ENCODE measurements at places on chromosomes 11 and 22.

DNA sequence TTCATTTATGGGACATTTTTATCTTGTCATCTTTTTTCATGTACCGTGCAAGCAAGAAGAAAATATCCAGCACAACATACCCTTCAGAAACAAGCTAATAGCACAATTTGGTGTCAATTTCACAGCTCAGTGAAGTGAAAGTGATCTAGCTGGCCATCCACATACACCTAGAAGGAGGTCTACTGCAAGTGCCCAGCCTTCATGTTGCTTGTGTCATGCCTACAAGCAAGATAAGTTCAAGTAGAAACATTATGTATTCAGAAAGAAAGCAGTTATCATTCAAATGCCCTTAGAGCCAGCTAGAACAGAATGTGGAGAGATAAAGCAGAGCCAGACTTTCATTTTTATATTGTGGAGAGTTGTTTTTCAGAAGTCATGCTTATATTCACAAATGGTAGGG, 325.7 kb upstream of the PITPNB start:
- no peak for ATAC-seq

DNA sequence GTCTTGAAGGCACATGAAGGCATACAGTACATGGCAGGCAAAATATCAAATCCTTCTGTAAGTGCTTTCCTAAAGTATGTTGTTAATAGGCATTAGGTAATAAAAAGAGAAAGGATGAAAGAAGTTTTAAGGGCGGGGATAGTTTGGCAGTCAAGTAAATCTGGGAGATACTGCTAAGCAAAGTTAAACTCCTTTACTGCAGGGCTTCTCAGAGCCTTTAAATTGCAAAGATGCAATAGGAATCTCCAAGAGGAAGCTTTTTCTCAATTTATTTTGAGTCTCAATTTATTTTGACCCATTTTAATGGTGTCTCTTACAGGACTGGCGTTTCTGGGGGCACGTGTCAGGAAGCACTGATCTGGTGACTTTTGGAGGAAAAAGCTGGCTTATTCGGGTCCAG, 12.8 kb upstream of the PHF21A start:
- ATAC-seq: no peak

- no peak for ATAC-seq
Observed at GRCh38 chr11:83568516-83568915, 282.3 kb upstream of the CCDC90B start.

- peak; percentile 47 for ATAC-seq
Observed at GRCh38 chr11:74437441-74438042, 29.8 kb downstream of the KCNE3 start.

DNA sequence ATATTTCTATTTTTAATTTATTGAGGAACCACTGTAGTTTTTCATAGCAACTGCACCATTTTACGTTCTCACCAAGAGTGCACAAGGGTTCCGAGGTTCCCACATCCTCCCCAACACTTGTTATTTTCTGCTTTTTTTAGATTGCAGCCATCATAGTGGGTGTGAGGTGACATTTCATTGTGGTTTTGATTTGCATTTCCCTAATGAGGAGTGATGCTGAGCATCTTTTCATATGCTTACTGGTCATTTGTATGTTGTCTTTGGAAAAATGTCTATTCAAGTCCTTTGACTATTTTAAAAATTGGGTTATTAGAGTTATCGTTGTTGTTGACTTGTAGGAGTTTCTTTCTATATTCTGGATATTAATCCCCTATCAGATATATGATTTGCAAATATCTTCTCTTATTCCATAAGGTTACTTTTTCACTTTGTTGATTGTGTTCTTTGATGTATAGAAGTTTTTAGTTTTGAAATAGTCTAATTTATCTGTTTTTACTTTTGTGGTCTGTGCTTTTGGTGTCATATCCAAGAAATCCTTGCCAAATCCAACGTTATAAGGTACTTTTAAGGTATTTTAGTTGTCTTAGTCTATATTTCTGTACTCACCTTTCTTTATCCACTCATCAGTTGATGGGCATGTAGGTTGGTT, 9.0 kb downstream of the NEAT1 start:
- ATAC-seq: no peak

DNA sequence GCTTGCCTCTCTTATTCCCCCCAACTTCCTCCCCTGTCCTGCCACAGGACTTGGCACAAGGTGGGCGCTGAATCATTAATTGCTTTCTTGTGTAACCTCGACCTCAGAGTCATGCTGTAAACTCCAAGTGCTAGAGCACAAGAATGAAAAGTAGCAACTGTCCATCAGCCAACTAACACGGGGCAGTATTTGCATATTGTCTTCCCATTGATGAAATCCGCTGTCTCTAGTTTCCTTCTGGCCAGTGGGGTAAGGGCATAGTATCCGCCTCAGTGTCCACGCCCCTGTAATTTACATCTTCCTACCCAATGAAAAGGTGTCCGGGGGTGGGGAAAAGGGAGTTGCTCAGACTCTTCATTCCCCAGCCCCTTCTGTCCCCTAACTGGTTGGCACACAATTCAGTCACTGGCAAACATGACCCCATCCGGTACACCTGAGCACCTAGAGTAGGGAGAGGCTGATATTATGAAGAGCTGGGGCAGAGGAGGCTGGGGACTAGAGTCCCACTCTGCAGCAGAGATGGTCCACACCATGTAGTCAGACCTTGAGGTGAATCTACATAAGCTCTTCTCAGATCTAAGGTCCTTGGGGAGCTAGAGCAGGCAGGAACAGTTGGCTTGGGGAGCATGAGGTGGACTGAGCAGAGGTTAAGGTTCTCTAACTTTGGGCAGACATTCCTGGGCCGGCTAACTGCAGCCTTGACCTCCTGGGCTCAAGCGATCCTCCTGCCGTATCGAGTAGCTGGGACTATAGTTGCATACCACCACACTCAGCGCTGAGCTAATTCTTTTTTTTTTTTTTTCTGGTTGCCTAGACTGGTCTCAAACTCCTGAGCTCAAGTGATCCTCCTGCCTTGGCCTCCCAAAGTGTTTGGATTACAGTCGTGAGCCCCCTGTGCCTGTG, 6.8 kb upstream of the GGA1 start:
- peak; percentile 82 for ATAC-seq

DNA sequence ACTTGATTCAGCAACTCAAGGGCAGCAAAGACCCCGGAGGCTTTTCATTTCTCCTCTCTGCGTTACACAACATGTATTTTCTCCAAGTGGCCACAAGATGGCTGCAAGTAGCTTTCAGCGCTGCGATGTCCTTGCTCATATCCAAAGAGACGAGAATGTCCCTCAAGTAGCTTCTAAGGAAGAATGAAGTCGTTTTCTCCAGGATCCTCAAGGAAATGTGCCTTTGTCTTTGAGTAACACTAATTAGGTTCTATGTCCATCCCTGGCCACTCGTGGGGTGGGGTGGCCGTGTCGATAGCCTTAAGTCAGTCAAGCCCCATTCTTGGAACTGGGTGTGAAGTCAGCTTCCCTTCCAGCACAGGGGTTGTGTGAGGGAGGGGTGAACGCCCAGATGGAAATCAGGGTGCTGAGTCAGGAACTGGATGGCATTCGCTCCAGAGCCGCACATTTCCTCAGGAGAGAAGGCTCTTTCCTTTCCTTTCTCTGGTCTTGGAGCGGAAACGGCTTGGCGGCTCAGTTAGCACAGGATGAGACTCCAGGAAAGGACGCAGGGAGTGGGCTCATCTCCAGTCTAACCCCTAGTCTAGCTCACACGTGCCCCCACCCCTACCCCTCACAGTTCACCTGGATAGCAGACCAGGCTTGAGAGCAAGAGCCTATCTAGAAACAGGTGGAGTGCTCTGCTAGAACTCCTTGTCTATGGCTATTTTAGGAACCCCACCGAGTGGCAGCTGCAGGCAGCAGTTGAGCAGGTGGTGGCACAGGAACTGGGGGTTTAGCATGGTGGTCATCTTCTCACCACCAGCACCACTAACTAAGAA, 44.3 kb downstream of the NNMT start:
- ATAC-seq: peak; percentile 58

DNA sequence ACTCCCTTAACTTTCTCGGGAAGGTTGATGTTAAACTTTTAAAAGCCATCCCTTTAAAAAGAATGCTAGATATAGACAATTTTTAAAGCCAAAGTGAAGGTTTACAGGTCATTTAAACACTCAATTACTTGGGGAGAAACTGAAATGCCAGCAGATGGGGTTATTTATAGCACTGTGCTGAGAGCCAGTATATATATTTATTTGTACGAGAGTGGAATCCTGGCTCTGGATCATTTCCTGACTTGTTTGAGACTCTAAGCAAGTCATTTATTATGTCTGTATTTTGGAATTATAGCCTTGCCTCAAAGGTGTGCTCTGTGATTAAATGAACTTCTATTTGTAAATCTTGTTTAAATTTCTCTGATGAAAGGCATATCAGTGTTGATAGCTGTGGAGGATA, 6.8 kb upstream of the ZBED5 start:
- ATAC-seq: no peak

- no peak for ATAC-seq
Observed at GRCh38 chr22:26169315-26170111, at the start of gene SEZ6L. SEZ6L (plus strand) TSS chr22:26169462; CDS start chr22:26169670, 208 bp downstream.

DNA sequence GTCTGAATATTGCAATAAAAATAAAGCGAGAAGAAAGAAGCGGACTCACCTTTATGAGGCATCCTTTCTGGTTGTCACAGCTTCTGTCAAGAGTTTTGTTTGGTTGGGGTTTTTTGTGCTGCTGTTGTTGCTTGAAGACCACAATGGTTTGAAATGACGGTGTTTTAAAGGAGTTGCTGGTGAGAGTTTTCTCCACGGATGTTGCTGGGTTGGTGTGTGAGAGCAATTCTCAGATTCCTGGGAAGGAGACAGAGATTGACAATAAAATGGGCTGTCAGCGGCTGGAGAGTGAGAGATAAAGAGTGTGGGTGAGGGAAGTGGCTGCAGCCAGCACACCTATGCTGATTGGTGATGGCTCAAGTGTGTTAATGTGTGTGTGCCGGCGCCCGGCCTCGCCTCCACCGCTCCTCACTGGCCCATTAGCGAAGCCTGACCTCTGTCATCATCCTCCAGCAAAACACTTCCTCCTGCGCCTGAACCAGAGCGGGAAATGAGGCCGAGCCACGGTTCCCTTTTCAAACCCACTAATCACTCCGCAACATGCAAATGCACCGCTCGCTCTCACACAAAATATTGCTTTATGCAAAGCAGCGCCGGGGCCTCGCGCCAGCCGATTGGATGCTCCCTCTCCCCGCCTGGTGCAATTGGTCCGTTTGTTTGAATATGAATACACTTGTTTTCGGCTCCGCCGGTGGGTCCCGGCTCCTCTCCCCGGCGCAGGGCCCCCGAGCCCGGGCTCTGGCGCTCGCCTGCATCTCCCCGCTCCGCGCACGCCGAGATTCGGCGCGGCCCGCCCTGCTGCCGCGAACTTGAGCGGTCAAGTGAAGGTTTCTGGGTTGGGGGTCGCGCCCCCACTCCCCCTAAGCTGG, at the start of gene PAX6:
TSS of gene PAX6 (minus strand) at position 544 of the 869 bp plus-strand sequence. CDS start 4,911 bp downstream, outside the sequence.
- ATAC-seq: peak; percentile 87

DNA sequence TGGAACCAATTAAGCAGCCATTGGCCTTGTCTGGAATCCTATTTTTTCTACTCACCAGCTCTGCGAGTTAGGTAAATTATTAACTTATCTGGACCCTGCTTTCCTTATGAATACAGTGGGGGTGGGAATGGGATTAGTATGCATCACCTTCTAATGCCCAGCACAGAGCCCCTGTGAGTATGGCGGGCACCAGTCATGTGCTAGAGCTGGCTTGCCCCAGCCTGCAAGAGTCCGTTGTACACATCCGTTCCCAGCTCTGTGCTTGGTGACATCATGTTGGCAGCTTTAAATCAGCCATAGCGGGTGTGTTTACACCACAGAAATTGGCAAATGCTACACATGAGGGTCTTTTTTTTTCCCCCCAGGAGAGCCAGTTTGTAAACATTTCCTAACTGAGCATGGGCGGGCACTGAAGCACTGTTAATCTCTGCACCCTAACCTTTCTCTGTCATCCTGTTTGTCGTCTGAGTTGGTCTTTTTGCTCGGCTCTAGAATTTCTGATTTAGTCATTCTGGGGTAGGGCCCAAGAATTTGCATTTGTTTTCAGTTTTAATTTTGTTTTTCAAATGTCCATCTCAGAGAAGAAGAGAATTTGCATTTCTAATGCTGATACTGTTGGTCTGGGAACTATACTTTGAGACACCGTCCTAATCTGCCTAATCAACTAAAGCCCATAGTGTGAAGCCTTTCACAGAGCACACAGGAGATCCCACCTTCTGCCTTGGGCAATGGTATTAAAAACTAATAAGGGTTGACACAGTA, 130.3 kb upstream of the TBCEL start:
- peak; percentile 25 for ATAC-seq

DNA sequence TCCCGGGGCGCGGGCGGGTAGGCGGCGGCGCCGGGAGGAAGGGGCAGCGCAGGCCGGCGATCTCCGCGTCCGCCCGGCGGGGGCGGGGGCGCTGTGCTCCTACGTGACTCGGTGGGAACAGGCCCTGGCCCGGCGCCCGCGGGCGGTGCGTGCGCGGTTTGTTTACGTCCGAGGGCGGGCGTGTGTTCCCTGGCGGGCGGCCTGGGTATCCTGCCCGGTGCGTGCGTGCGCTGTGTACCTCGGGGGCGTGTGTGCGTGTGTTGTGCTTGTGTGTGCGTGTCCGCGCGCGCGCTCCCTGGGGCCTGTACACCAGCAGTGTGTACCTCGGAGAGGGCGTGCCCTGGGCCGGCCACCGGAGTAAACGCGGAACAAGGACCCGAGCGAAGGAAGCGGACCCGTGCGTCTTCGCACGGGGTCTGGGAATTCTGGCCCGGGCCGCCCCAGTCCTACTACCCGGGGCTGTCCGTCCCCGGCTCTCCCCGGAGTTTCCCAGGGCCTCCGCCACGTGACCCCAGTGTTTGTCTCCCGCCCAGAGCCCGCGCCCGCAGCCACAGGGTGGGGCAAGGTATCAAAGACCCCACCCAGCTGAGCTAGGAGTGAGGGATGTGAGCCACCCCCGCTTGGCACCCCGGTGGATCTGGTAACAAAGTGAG, 769 bp downstream of the MAFF start:
- peak; percentile 60 for ATAC-seq

- ATAC-seq: peak; percentile 49
Observed at GRCh38 chr22:23182309-23183060, 2.2 kb downstream of the BCR start.

- ATAC-seq: no peak
Observed at GRCh38 chr11:125072218-125072960, 9.3 kb downstream of the SLC37A2 start.

DNA sequence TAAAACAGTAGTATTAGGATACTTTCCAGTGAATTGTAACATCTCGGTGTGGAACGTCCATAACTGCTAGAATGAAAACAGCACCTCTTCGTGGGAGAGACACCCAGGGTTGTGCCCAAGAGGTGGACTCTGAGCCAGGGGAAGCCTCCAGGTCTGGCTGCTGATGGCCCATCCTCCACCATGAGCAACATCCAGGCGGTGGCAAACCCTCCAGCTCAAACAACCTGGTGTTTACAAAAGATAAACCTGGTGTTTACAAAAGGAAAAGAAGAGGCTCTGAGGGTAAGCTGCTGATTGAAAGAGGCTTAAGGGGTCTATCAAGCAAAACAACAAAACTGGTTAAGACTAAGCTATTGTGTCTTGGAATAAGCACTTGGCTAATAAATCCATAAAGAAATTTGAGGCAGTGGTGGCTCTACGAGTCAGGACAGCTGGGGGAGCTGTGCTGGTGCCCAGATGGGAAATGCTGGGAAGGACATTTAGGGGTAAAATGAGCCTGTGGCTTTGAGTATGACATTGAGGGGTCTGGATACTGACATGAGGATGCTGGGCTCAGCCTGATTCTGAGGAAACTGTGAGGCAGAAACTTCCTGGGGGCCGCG, 909.0 kb downstream of the BRD1 start:
- no peak for ATAC-seq

Measured in esophagus mucosa (tissue), 1 donor.